ENCODE measurements at places on chromosomes 4 and X.

- no peak for DNase-seq
These were observed 836 bp upstream of the LNX1 start for GRCh38 chr4:53592122-53592521.

GRCh38 chr4:143921181-143921580 lies 15.8 kb upstream of the GYPE start:
- peak; percentile 31 for DNase-seq

GRCh38 chr4:40595981-40596380 lies 33.7 kb downstream of the RBM47 start:
- DNase-seq: no peak

DNA sequence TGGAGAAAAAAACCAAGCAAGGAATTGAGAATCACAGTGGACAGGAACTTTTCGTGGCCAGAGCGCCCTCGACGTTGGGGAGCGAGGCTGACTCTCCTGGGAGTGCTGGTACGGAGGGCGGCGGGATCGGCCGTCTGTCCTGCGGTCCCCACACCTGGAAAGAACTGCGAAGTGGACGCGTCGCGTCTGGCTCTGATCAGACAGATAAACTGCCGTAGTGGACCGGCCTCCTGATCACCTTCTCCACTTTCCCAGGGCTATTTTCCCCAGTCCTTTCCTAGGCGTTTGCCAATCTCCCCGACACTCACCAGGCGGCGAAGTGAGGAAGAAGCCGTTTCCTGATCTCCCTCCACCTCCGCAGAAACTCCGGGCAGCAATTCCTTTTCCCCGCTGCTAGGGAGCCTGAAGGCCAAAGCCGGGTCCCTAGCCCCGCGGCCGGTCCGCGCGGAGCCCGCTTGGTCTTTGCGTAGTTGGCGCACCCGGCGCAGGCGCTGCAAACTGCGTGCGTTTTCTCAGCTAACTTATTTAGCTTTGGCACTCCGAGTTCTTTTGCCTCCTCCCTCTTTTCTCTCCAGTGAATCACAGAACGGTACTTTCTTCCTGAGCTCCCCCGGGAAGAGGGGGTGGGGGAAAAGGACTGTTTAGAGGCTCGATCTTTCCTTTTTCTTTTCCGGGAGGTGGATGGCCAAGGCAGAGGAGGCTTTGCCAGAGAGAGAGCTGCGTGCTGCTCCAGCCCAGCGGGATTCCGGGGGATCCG lies at the start of gene ARSJ:
Gene ARSJ (minus strand): TSS at position 500 of the 757 bp plus-strand sequence. CDS start 813 bp downstream, outside the sequence.
- DNase-seq: peak; percentile 3

GRCh38 chr4:184464759-184465454 lies 9.4 kb downstream of the IRF2 start:
- no peak for DNase-seq

Measured in CD4-positive, alpha-beta T cell treated with Interleukin-4 for 1 hour (primary cell).